Mesothelial cell of epicardium (in vitro differentiated cells): ENCODE measurements at places on chromosomes 2 and 18.
A peak's percentile ranks its signal among the peaks of the same experiment; 100 is the strongest.

DNA sequence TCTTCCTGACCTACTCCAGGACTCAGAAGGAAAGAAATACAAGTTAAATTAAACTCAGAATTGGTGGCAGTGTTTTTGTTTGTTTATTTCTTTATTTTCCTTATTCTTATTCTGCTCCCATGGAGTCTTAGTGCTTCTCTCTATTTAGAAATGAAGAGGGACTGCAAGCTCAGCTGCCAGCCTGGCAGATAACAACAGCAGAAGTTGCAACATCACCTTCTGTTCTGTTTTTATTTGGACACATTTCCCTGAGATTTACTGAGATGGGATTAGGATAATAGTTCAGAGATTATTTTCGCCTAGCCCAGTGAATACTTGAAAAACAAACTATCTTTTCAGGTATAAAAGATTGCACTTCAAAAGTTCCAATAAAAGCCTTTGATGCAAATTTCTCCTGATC lies 70.4 kb upstream of the DTNA start:
- H3K36me3 ChIP-seq = no peaks in the 10 kb centered on the region
- DNase-seq = no peak
- no peaks in the 10 kb centered on the region for H3K27me3 ChIP-seq
- peaks cover 2% of the 10 kb centered on the region for H3K4me1 ChIP-seq

GRCh38 chr2:203225423-203226039 lies 13.3 kb upstream of the CYP20A1 start:
- H3K4me3 ChIP-seq = no peak overlapping the region
- no peaks in the 10 kb centered on the region for H3K27me3 ChIP-seq
- DNase-seq = no peak
- H3K27ac ChIP-seq = no peak overlapping the region
- no peaks in the 10 kb centered on the region for H3K4me1 ChIP-seq
- H3K36me3 ChIP-seq = peaks cover 2% of the 10 kb centered on the region

DNA sequence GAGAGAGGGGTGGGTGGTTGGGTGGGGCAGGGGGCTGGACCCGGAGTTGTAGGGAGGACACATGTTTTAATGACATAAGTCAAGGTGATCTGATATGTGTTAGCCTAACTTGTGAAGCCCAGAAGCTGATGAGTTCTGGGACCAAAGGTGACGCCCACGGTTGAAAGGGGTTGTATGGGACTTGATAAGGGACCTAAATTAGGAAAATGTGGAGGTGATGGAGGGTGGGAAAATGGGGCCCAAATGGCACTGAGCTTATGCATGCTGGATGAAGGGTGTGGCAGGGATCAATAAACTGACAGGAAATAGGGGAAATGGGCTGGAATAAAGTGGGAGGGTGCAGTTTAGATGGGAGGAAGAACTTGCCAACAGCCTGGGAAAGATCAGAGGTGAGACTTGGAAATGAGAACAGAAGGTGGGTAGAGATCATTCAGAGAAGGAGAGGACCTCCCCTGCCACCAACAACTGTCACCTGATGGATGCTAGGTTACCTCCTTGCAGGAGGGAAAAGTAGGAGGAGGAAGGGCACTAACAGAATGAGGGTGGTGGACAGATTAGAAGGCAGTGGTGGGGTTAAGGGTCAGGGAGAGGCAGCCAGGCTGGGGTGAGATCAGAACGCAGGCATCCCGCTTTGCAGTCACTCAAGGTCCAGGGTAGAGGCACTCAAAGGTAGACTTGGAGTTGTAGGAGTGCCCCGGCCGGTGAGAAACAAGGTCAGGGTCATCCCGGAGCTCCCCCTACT lies 15.3 kb downstream of the WNT10A start:
- H3K4me3 ChIP-seq = peak overlapping the region; percentile 46
- peak overlapping the region; percentile 99 for H3K27ac ChIP-seq
- H3K4me1 ChIP-seq = peaks cover 54% of the 10 kb centered on the region
- H3K27me3 ChIP-seq = peaks cover 70% of the 10 kb centered on the region
- no peak for DNase-seq
- peaks cover 3% of the 10 kb centered on the region for H3K36me3 ChIP-seq

- DNase-seq = no peak
- no peaks in the 10 kb centered on the region for H3K27me3 ChIP-seq
- H3K4me1 ChIP-seq = peaks cover 59% of the 10 kb centered on the region
- no peak overlapping the region for H3K4me3 ChIP-seq
These were observed 183.8 kb downstream of the PTPRM start for GRCh38 chr18:7750966-7751365.

- peaks cover 3% of the 10 kb centered on the region for H3K36me3 ChIP-seq
- no peak for DNase-seq
- peak overlapping the region; percentile 30 for H3K27ac ChIP-seq
- H3K4me1 ChIP-seq = peaks cover 4% of the 10 kb centered on the region
- H3K27me3 ChIP-seq = no peaks in the 10 kb centered on the region
These were observed 7.9 kb downstream of the PCBP1 start for GRCh38 chr2:70094978-70095719.

DNA sequence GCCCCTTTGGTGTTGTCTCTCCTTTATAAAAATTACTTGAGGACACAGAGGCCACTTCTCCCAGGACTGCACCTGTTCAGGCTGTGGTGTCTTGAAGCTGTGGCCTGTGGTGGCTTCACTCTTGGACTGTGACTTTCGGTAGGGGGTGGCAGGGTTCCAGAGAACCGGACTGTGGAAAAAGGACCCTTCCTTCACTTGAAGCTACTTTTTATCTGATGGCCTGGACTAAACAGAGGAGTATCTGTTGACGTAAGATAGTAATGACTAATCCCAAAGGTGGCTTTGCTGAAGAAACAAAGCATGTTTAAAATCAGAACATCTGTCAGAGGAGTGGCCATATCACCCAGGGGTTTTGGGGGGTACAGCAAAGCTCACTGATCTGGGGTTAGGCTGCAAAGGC lies 60.8 kb downstream of the CENPO start:
- no peak overlapping the region for H3K27ac ChIP-seq
- no peak for DNase-seq
- H3K4me3 ChIP-seq = no peak overlapping the region
- no peaks in the 10 kb centered on the region for H3K27me3 ChIP-seq

DNA sequence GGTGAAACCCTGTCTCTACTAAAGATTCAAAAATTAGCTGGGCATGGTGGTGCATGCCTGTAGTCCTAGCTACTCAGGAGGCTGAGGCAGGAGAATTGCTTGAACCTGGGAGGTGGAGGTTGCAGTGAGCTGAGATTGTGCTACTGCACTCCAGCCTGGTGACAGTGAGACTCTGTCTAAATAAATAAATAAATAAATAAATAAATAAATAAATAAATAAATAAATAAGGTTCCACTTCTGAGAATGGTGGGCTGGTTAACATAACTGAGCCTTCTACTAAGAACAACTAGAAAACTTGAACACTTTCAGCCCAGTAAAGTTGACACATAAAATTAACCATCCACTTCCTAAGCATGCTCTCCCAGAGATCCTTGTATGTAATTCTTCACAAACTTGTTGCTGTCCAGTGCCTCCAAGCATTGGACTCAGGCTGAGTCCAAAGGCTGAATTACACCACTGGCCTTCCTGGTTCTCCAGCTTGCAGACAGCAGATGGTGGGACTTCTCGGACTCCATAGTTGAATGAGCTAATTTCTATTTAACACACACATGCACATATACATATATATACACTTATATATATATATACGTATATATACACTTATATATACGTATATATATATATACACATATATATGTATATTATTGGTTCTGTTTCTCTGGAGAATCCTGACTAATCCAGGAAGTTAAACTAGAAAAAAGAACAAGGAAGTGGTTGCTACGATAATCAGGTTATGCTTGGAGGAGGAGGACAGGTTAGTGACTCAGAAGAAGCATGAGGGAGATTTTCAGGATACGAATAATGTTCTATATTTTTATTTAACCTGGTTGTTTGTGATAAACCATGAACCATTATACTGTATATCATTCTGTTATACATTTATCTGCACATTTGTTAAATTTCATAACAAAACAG lies 348.8 kb downstream of the METTL4 start:
- H3K36me3 ChIP-seq = no peaks in the 10 kb centered on the region
- no peak overlapping the region for H3K4me3 ChIP-seq
- no peak overlapping the region for H3K27ac ChIP-seq
- no peak for DNase-seq

GRCh38 chr18:58649966-58650816 lies 21.1 kb upstream of the MALT1 start:
- no peak for DNase-seq
- no peak overlapping the region for H3K27ac ChIP-seq
- peaks cover 4% of the 10 kb centered on the region for H3K36me3 ChIP-seq
- H3K4me3 ChIP-seq = no peak overlapping the region
- H3K27me3 ChIP-seq = no peaks in the 10 kb centered on the region
- no peaks in the 10 kb centered on the region for H3K4me1 ChIP-seq

GRCh38 chr2:96926236-96926635 lies 56.4 kb upstream of the SEMA4C start:
- H3K36me3 ChIP-seq = no peaks in the 10 kb centered on the region
- H3K27ac ChIP-seq = no peak overlapping the region
- H3K27me3 ChIP-seq = peaks cover 2% of the 10 kb centered on the region
- H3K4me3 ChIP-seq = no peak overlapping the region

DNA sequence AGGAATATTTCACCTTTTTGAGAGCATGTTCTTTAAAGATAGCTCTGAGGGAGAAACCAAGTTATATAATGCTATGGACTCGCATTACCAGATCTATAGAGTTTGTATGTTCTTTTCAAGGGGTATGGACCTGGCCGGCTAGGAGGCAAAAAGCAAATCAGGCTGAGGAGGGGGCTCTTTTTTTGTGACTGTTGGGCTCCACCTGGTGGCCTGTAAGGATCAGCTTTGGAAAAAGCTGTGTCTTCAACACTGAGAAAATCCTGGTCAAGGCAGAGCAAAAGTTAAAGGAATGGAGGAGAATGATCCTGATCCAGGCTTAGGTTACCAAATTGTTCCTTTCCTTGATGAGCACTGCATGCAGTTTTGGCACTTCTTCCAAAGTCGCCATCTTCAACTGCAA lies 180.5 kb downstream of the DIS3L2 start:
- H3K4me1 ChIP-seq = no peaks in the 10 kb centered on the region
- peaks cover 8% of the 10 kb centered on the region for H3K36me3 ChIP-seq
- DNase-seq = no peak
- no peak overlapping the region for H3K27ac ChIP-seq
- no peaks in the 10 kb centered on the region for H3K27me3 ChIP-seq

GRCh38 chr2:218168635-218169462 lies 2.1 kb upstream of the CXCR1 start:
- H3K36me3 ChIP-seq = no peaks in the 10 kb centered on the region
- no peak overlapping the region for H3K4me3 ChIP-seq
- no peaks in the 10 kb centered on the region for H3K4me1 ChIP-seq
- H3K27ac ChIP-seq = no peak overlapping the region
- peaks cover 43% of the 10 kb centered on the region for H3K27me3 ChIP-seq

GRCh38 chr18:46700066-46700824 lies 43.2 kb upstream of the LOXHD1 start:
- H3K27ac ChIP-seq = no peak overlapping the region
- no peaks in the 10 kb centered on the region for H3K36me3 ChIP-seq
- DNase-seq = no peak
- peaks cover 10% of the 10 kb centered on the region for H3K27me3 ChIP-seq

DNA sequence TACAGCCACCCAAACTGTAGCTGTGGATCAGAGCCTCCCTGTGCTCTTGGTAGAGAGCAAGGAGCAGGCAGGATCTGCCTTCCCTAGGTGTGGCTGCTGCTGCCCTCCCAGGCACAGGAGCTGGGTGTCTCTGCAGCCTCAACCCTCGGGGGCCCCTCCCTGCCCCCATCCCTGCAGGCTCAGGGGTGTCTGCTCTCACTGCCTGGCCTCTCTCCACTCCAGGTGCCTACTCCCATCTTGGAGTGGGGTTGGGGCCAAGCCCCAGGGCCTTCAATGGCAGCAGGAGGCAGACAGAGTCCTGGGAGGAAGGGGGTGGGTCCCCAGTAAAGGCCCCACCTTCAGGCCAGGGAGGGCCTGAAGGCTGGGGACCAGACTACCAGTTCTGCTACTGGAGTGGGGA lies 189.7 kb upstream of the OSR1 start:
- H3K4me1 ChIP-seq = no peaks in the 10 kb centered on the region
- no peak for DNase-seq
- no peak overlapping the region for H3K4me3 ChIP-seq
- peaks cover 17% of the 10 kb centered on the region for H3K27me3 ChIP-seq
- H3K36me3 ChIP-seq = no peaks in the 10 kb centered on the region
- H3K27ac ChIP-seq = no peak overlapping the region

DNA sequence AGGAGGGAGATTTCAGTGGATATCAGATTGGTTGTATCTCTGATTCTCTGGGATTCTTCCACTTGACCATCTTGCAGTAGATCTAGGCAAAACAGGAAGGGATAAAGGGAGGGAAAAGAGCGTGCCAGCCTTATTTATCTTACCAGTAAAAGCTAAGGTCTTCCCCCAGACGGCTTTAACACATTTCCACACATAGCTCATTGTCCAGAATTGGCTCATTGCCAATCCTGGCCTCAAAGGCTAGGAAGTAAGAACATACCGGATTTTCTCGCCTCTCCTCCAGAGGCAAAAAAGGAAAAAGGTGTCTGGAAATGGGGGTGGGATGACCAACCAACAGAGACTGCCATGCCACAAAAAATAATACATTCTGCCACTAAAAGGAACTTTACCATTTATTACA lies 411.6 kb upstream of the NRP2 start:
- H3K27ac ChIP-seq = no peak overlapping the region
- no peaks in the 10 kb centered on the region for H3K36me3 ChIP-seq
- H3K4me3 ChIP-seq = no peak overlapping the region
- no peak for DNase-seq
- H3K27me3 ChIP-seq = no peaks in the 10 kb centered on the region

GRCh38 chr2:105928563-105928962 lies 183.9 kb downstream of the NCK2 start:
- DNase-seq = no peak
- H3K36me3 ChIP-seq = no peaks in the 10 kb centered on the region
- no peak overlapping the region for H3K4me3 ChIP-seq
